ENCODE measurements at places on chromosomes 2 and 18.

- DNase-seq = no peak
These were observed 110.7 kb upstream of the ZEB2 start for GRCh38 chr2:144630459-144631215.

GRCh38 chr18:55786651-55787272 lies 198.8 kb upstream of the TCF4 start:
- DNase-seq = no peak

DNA sequence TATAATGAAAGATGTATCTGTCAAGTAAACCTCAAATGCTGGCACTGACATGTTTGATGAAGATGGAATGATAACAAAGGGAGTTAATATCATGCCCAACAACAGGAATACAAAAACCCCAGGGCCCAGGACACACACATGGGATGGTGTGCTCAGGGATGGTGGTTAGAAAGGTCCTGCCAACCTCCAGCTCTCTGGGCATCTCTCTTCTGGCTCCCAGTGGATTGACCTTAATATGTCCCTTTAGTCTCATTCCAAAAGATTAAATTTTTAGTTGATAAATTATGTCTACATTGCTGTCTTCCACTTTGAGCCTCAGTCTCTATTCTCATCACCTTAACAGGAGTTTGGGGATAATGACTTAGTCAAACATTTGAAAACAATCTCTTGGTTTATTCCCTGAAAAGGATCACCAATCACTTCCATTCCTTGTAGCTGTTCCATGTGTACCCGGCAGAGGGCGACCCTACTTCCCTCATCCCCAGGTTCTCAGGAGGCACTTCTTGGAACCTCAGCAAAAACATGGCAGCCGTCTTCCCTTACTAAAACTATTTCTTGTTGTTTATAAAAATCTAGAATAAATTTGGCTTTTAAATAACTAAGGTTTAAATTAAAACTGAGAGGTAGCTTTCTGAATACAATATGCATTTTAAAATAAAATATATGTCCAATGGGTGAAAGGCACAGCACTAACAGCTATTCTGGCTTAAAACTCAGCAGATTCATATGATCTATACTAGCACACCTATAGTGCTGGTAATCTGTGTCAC lies 29.6 kb downstream of the MCEE start:
- DNase-seq = peak; percentile 48

DNA sequence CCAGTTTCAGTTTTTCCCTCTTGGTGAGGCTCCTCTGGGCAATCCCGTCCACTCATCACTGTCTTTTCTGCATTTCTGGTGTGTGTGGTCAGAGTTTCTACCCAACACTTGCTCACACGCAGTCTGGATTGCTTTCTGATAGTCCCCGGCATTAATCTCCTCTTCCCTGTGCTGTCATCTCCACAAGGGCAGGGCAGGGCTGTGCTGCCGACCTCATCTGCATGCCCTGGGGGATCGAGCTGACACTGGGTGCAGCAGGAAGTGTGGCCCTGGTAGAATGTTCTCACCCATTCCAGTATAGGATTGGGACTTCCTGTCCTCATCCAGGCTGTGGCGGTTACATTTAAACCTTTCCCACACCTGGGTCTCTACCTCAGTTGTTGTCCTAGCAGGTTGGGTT lies 80.0 kb upstream of the FAM136A start:
- no peak for DNase-seq

DNA sequence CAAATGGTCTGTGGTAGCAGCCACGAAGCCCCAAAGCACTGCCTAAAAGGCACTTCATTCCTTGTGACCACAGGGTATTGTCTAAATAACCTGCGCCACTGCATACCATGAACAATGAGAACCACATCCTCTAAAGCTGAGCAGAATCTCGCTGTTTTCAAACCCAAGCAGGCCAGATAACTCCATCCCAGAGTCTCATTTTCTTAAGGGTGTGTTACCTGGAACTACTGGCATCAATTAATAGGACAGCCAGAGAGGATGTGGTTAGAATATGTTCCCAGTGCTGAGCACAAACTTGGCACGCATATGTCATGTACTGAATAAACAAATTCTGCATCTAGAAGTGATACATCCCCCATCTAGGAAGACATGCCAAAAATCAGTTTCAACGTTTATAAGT lies 13.0 kb downstream of the VPS4B start:
- DNase-seq = no peak

- no peak for DNase-seq
These were observed 1.3 kb upstream of the TBC1D8 start for GRCh38 chr2:101152272-101153076.

DNA sequence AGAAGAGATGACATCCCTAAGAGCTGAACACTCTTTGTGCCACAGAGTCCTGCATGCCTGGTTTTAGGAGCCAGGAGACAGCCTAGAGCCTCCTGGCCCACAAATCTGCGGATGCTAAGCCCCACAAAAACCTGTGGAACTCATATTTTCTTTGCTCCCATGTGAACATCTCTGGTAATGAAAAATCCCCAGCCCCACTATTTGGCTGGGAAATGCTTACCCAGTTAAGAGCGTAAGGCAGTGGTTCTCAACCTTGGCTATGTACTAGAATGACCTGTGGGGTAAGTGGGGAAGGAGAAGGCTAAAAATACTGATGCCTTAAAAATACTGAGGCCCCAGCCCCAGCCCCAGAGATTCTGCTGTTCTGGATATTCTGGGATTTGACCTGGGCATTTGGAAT lies 208.1 kb downstream of the EN1 start:
- no peak for DNase-seq

- DNase-seq = no peak
These were observed 30.2 kb downstream of the SMAD7 start for GRCh38 chr18:48920408-48921038.

DNA sequence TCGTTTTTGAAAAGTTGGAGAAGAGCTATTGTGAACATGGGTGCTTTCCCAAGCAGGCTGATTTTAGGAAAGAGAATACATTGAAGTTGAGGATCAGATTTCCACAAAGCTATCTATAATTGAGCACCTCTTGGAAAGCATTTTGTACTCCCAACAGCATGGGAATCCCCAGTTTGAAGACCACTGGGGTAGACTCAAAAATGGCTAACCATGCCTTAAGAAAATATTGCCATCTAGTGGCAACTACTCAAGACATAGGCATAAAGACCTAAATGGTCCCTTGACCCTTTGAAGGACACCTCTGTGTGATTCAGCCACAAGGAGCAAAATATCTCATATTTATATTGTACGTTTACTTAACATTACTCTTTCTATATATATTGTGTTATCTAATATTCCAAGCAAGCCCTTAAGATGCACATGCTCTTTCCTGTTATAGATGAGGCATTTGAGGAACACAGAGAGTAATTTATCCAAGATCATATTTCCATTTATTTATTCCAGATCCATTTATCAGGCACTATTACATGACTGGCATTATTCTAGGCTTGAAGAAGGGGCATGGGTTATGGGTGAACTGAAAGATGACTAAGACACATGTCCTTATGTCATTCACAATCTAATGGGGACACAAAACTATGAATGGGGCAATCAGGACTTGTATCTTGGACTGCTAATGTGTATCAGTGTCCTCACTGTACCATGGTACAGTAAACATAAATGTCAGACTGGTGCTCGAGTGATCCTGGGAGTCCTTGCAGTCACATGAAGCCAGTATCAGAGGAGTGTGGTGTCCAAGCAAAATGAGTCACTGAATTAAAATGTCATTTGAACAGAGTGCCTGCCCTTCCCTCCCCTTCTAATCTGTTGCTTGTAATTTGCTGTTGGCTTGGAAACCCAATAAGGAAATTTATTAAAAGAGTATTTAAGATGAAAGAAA lies 121.0 kb upstream of the XPO1 start:
- no peak for DNase-seq

- DNase-seq = peak; percentile 54
These were observed 86.5 kb downstream of the UXS1 start for GRCh38 chr2:106107509-106108131.

DNA sequence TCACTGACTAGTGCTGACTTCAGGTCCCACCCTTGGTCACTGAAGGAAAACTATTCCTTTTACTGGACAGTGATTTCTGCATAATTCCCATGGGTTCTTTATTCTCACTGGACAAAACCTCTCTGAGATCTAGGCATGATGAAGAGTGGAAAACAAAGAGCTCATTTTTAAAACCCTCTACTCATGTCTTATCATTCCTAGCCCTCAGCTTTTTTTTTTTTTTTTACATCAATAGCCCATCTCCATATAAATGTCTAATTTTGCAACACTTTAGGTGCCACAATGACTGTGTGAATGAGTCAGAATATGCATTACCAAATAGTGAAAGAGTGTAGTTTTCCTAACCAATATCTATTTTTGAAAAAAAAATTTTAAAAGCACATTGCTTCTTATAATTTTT lies 74.8 kb downstream of the TCF4 start:
- no peak for DNase-seq

DNA sequence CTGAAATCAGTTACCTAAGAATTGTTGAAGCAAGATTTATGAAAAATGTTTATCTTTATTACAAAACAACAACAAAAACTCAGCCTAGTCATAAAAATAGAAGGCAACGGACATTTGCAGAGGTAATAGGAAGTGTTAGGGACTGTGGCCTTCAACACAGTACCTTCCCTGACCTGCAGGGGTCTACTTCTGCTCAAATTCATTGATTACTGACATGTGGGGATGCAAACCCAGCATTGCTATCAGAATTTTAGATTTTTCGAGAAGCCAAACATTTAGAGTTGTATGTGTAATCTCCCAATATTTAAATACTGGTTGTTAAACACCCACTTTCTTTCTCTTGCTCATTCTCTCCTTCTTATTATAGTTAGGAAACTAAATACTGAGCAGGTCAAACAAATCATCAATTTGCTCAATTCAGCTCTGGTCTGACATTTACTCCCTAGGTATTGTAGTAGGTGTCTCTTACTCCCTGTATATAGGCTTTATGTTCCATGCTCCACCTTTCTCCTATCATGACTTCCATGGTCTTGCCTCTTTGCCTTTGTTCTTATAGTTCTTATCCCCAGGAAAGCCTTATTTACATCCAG lies 198.5 kb downstream of the UBE2E3 start:
- DNase-seq = peak; percentile 22

DNA sequence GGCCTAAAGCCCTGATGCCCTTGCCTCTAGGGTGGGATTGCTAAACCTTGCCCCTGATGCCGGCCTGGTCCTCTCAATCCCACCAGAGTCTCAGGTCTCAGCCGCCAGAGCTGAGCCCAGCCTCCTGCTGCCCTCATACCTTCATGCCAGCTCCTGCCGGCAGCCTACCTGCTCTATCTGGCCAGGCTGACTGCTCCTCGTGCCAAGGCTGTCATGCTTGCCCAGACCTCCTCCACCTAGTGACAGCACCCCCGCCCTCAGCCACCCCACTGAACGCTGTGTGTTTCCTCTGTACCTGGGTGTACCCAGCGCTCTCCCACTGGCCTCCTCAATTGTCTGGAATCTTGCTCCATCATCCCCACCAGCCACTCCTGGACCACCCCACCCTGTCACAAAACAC lies 120.1 kb downstream of the CACNB4 start:
- DNase-seq = no peak

- no peak for DNase-seq
These were observed 108.2 kb upstream of the STK17B start for GRCh38 chr2:196279541-196279940.

- DNase-seq = no peak
These were observed 33.9 kb upstream of the EVA1A start for GRCh38 chr2:75594596-75594995.

GRCh38 chr18:5110266-5110665 lies 86.8 kb downstream of the AKAIN1 start:
- no peak for DNase-seq

- DNase-seq = no peak
These were observed 39.6 kb downstream of the ACVR1 start for GRCh38 chr2:157836531-157836930.

GRCh38 chr2:95345563-95346230 lies 48.5 kb downstream of the KCNIP3 start:
- DNase-seq = peak; percentile 56

DNA sequence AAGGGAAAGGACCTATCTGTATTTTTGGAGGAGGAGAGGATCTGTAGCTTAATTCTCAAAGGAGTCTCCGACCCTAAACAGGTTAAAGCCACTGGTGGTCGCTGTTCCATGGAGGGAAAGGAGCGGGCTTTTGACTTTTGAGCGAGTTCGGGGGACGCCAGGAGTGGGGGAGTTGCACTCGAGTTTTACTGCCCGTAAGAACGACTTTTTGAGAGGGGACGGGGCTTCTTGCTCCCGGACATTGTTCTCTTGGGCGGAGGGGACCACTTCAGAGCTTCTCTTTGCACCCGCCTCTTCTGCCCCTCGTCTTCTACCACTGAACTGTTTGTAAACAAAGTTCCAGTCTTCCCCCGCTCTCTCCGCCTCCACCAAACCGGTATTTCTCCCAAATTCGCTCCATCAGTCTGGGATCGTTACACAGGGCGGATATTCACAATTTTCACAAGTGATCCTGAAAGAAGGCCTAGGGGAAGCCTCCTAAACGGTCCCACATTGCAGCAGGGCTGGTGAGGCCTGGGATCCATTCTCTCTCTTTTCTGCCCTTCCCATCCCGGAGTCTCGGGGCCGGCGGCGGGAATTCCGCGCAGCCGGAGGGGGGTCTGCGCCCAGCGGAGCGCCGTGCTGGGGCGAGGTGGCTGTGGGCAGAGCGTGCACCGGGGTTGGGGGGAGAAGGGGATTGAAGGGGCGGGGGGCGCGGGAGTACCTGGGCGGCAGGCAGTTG lies 6.6 kb downstream of the DLX2 start:
- no peak for DNase-seq

GRCh38 chr2:187138265-187138664 lies 289.3 kb upstream of the ZSWIM2 start:
- DNase-seq = no peak
